Left cardiac atrium (tissue), 4 donors: ENCODE measurements at places on chromosomes 6 and 20. TPM values are rescaled to one million over a fixed set of nuclear protein-coding genes. Genes with fewer than 3 reads are reported as not detected.

The TMEM239 gene
- not detected for total RNA-seq

DNA sequence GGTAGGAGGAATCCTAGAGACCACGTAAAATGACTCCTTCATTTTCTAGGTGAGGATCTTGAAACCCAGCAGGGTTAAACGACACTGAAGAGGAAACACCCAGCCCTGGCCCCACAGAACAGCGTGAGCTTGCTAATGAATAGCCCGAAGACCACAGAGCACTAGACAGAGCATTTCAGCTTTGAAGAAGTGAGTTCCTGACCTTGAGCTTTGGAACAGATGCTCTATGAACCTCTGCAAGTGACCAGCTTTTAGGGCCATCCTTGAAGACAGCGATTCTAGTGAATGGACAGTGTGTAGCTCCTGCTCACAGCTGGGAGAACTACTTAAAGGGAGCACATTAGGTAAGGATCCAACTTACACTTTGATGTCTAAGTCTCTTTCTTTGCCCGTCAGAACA, 74.0 kb upstream of the FRMD1 start:
- DNase-seq: no peak

DNA sequence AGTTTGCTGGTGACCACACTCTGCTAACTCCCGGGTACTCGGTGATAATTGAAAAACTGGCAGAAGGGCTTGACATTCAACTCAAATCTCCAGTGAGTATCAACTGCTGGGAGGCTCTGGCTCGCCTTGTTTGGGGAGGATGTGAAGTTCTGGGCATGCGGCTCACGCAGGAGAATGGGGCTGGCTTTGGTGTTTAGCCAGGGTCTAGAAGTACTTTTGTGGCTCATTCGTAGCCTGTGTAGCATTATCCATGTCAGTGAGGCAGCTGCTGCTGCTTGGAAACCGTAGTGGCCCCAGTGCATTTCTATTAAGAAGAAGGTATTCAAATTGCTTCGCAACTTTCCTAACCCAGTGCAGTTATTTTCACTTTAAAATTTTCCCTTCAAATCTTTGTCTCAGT, 52.2 kb downstream of the KDM1B start:
- DNase-seq: no peak

- DNase-seq: no peak
Measured at GRCh38 chr6:111922454-111923297, 49.4 kb upstream of the FYN start.

GRCh38 chr6:11143394-11144371, 32.2 kb upstream of the ERVFRD-1 start:
- peak; percentile 81 for DNase-seq

DNA sequence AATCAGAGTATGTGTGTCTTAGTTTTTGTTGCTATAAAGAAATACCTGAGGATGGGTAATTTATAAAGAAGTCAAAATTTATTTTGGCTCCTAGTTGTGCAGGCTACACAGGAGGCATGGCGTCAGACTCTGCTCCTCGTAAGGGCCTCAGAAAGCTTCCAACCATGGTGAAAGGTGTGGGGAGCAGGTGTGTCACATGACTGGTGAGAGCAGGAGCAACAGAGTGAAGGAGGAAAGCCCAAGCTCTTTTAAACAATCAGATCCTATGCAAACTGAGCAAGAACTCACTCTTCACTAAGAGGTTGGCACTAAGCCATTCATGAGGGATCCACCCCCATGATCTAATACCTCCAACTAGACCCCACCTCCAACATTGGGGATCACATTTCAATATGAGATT, 1524.3 kb downstream of the HACE1 start:
- no peak for DNase-seq

The IL17F gene
- not detected for total RNA-seq

GRCh38 chr6:53128842-53129241, 19.8 kb downstream of the GCM1 start:
- DNase-seq: no peak

DNA sequence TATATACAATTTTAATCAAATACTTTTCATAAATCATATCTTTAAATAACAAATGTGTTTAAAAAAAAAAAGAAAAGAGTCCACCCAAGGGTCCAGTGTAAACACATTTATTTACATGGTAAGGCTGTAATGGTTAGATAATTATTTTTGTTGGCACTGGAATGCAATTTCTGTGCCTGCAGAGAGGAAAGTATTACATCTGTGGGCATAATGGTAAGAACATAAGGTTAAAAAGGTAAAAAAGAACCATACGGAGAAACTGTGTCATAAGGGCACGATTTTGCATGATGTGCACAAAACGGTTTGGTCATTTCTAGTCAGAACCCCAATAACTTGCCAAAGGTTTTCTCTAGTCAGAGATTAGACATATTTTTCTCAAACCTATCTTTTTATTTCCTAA, 54.3 kb downstream of the RWDD2A start:
- DNase-seq: no peak

DNA sequence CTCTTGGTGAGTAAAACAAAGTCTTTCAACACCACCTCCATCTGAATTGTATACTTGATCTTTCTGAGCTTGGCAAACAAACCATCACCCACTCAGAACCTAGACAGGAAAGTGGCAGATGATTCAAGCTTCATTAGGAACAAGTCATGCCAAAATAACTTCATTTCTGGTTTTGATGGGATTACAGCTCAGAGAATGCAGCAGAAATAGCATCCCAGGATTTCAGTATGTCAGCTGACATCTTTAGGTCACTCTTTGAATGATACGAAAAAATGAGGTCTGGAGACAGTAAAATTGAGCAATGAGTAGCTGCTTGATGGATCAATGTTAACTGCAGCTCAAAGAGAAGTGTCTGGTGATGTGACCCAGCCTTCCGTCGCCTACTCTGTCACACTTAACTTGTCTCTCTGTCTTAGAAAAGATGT, 92.4 kb downstream of the GJA10 start:
- DNase-seq: no peak

The FLRT3 gene
- 3.1 TPM for total RNA-seq

The HS3ST5 gene
- total RNA-seq: not detected

- no peak for DNase-seq
Measured at GRCh38 chr6:108587258-108588059, 26.7 kb downstream of the FOXO3 start.

- peak; percentile 99 for DNase-seq
Measured at GRCh38 chr20:36605399-36606157, at the start of gene RAB5IF. Gene RAB5IF (plus strand): TSS chr20:36605779. CDS start chr20:36605952, 173 bp downstream.

DNA sequence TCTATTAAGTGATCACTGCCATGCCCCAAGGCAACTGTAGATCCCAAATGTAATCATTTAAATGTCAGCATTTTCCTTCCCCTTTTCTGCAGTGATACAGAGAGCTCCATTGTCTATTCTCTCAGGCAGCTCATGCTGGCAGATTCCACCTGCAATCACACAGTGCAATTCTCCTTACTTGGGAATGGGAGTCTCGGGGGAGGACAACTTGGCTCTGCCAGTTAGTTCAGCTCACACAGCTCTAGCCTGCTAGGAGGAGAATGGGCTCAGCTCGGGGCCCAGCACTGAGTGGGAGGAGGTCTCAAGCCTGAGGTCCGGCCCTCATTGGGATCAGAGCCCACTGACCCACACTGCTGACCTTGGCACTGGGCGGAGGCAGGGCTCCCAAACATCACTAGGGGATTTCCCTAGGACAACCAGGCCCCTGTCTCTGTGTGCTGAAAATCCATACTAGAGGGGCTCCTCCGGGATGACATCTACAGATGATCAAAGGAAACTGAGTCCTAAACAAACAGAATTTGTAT, 109.2 kb upstream of the ASF1A start:
- peak; percentile 32 for DNase-seq

The POU5F1 gene
- total RNA-seq: 0.71 TPM

DNA sequence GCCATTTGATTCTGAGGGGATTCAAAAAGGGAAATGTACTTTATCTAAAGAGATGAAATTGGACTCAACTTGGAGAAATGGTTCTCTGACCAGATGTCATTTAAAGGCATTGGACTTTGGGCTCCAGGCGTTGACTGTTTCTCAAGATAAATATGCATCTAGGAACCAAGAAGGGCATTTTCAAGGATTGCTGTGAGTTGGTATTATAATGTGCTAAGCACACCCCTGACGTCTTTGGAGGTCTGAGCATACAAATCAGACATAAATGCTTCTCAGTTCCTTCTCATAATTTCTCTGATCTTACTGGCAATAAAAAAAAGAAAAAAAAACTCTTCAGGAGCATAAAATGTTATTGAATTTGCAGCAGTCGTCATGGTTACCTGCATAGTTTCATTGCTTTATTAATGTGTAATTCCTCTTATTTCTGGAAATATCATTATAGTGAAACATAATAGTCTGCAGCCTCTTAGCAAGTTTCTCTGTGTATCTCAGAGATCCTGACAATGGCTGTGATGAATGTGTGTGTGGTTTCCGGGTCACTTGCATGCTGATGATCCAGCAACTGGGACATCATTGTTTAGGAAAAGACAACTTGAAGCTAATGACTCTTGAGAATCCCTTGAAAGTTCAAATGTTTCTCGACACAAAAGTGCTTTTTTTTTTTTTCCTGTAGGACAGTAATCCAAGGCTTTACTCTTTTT, 136.0 kb downstream of the AIG1 start:
- no peak for DNase-seq

The FRMD1 gene
- 0.18 TPM for total RNA-seq

The TEAD3 gene
- total RNA-seq: 22.4 TPM

The IL17A gene
- not detected for total RNA-seq

- DNase-seq: no peak
Measured at GRCh38 chr6:7978736-7979135, 68.1 kb upstream of the TXNDC5 start.

DNA sequence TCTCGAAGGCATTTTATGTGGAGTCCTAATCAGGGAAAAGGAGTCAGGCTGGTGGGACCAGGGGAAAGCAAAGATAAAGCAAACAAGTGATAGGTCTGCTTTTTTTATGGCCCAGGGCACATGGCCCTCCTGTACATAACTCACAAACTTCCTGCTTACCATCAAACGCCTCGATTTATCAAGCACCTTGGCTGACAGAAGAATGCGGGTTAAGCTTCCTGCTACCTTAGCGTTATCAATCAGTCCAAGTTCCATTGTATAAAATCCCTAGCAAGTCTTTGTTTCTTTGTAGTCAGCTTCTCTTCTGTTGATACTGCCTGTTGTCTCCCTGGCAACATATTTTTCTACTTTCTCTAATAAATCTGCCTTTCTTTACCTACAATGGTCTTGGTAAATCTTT, 4.1 kb upstream of the TRIM27 start:
- no peak for DNase-seq

DNA sequence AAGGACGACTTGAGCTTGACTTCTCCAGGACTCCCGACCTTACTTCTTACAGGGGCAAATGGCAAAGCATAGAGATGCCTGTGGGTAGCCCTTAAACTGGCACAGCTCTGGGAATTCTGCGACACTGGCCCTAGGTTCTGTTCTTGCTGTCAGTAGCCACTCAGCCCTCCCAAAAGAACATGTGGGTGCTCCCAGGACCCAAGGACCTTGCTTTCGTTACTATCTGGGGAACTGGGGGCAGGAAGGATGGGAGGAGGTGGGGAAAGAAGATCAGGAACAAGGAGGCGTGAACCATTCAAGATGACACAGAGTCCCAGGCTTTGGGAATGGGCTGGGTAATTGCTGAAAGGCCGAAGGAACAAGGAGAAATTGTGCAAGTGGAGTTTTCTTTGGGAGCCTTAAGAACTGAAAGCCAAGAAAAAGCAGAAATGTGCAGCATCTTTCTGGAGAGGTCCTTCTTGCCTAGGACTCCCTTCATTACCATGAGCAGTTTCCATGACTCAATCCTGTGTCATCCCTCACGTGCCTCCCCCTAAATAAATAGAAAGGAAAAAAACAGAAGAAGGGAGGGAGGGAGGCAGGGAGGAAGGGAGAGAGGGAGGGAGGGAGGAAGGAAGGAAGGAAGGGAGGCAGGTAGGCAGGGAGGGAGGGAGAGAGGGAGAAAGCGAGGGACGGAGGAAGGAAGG, 284.6 kb upstream of the FOXQ1 start:
- DNase-seq: no peak

- DNase-seq: peak; percentile 52
Measured at GRCh38 chr6:52574709-52575501, 2.0 kb downstream of the TRAM2 start.

The SPTLC3 gene
- 8.1 TPM for total RNA-seq

The LEMD2 gene
- total RNA-seq: 33.7 TPM

GRCh38 chr6:40148882-40149573, 214.8 kb upstream of the MOCS1 start:
- DNase-seq: no peak
